ENCODE measurements at places on chromosomes 16 and 17.

- no peak for DNase-seq
These were observed 18.4 kb upstream of the C16orf82 start for GRCh38 chr16:27048316-27048715.

DNA sequence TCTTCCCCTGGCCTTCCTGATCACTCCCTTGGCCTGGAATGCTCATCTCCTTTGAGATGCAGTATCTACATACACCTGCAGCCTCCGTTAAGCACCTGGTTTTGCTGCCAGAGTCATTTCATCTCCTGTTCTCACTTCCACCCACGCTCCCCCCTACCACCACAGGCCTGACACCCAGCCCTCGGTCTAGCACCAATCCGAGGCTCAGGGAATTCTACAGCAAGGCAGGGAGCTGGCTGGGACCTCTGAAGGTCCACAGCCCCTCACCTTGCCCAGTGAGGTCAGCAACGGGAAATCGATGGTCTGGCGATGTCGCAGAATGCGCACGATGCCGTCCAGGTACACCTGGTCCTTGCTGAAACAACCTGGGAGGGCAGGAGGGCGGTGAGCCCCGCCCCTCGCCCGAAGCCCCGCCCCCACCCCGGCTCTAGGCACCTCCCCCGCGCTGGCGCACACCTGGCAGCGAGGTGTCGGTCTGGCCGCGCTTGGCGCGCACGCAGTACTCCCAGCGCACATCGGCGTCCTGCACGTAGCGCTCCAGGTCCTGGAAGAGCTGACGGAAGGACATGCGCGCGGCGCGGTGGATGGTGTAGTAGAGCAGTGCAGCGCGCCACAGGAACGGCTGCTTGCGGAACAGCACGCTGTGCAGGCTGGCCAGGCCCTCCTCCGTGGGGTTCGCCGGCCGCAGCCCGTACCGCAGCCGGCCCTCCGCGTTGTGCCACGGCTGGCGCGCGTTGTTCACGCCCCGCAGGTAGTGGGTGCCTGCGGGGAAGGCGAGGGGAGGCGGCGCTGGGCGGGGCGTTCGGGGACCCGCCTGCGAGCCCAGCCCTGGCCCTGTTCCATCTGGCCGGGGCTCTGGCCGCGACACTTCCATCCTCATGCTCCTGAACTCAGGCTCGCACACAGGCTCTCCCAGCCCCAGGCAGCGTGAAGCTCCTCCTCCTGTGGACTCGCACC lies 5.7 kb downstream of the MATCAP1 start:
- no peak for DNase-seq

GRCh38 chr16:49463529-49463928 lies 89.9 kb downstream of the C16orf78 start:
- peak; percentile 91 for DNase-seq

- no peak for DNase-seq
These were observed 825 bp downstream of the METTL9 start for GRCh38 chr16:21600031-21600773.

DNA sequence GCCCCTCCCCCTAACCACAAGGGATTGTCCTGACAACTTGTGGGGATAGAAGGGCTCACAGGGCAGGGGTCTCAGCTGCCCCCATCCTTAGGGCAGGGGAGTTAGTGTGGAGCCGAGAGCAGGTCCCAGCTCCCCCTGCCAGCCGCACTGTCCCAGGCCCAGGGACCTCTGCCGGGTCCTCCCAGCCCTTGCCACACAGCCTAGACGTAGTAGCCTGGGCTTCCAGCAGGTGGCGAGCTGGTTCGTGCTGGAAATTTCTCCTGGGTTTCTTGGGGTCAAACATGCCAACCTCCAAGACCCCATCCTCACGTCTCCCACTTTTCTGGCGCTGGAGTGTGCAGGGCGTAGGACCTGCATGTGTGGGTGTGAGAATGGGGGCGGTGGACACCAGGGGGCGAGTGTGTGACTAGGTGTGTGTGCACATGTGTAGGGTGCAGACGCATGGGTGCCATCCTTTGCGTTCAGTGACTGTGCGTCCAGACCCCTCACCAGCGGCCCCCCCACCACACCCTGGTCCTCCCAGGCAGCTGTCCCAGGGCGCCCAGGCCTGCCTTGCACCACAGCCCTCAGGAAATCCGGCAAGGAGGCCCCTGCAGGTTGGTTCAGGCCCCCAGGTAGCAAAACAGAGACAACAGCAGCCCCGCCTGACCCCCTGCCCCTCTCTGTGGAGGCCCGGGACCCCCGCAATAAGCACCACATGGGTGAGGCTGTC lies 29.5 kb downstream of the SBK1 start:
- DNase-seq = no peak

GRCh38 chr16:69049603-69050375 lies 55.7 kb upstream of the HAS3 start:
- no peak for DNase-seq

DNA sequence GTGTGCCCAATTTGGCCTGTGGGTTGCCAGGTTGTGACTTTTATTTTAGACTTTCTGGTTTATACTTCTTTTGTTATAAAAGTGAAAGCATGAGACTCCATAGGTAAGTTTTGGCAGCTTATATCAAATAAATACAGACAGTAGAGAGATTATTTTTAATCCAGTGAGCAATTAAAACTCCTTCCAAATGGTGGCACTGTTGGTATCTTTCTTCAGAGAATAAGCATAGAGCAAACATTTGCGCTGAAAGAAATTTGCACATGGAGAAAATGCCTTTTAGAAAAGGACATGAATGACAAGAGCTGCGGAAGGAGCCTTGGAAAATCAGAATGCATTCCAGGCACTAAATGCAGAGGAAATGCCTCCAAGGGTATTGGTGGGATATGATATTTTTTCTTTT lies 46.1 kb upstream of the DNAJA2 start:
- no peak for DNase-seq

- no peak for DNase-seq
These were observed 60.8 kb upstream of the CORO6 start for GRCh38 chr17:29683481-29683880.

DNA sequence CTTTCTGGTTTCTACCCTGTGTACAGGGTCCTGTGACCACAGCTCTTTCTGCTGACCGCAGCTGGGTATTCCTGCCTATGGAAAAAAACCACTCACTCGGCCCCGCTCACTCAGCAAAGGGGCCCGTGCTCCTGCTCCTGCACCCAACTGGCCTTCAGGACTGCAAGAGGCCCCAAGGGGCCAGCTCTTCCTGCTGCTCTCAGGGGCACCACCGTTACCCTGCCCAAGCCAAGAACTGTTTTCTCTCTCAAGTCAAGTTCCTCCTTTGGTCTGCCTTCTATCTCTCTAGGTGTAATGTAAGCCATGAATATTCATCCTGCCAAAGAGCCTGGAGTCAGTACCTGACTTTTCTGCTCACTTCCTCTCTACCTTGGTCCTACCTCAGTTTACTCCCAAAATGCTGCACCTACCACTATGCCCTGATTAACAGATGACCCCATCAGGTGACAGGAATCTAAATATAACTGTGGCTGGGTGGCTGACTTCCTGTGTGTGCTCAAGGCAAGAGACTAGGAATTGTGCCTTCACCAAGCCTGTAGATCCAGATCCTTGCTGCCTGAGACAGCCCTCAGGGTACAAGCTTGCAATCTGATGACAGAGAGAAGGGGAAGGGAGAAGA lies 20.4 kb upstream of the SCIMP start:
- no peak for DNase-seq

Measured in GM12864 (cell line).